ENCODE measurements at places on chromosomes 2 and 18. TPM values are rescaled to one million over a fixed set of nuclear protein-coding genes. Genes with fewer than 3 reads are reported as not detected.

DNA sequence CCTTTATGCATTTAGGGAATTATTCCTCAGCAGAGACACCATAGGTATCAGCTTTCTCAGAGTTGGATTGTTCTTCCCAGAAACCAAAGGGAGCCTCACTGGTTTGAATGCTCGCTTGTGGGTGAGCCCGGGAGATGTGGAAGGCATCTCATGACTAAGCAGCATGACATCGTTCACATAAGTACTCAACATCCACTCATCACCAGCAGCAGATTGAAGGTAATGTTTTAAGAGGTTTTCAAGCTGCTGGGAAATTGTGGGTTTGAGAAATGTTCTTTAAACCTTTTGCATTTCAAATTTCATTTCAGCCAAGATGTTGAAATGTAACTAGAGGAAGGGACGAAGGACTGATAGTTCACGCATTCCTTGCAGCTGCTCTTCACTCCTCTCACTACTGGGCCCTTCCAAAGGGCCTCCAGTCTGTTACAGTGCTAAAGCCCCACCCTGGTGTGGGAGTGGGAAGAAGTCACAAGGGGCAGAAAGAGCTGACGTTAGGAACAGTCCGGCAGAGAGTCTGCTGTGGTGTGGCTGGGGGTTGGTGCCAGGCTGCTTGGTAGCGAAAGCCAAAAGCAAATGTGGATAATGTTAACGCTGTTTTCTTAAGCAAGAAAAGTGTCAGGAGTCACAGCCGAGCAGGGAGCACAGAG, 324.5 kb upstream of the EPHA4 start:
- no peak for DNase-seq

DNA sequence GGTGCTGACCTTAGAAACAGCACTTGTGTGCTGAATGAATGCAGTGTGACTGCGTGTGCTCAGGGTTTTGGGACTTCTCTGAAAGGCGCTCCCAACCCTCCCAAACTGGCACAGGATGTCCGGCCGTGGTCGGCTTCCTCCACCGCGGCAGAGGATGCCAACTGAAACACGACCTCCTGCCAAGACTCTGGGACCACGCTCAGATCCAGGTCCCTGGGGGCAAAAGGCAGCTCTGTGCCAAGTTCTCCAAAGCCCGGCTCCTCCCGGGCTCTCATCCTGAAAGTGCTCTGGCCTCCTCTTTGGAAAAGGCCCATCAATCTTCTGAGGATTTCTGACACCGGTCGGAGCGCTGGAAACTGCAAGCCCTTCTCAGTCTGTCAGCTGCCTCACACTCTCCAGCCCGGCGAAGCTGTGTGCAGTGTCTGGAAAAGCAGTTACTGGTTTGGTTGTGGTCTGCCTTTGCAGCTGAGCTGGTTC, 32.3 kb upstream of the ZBTB7C start:
- no peak for DNase-seq

DNA sequence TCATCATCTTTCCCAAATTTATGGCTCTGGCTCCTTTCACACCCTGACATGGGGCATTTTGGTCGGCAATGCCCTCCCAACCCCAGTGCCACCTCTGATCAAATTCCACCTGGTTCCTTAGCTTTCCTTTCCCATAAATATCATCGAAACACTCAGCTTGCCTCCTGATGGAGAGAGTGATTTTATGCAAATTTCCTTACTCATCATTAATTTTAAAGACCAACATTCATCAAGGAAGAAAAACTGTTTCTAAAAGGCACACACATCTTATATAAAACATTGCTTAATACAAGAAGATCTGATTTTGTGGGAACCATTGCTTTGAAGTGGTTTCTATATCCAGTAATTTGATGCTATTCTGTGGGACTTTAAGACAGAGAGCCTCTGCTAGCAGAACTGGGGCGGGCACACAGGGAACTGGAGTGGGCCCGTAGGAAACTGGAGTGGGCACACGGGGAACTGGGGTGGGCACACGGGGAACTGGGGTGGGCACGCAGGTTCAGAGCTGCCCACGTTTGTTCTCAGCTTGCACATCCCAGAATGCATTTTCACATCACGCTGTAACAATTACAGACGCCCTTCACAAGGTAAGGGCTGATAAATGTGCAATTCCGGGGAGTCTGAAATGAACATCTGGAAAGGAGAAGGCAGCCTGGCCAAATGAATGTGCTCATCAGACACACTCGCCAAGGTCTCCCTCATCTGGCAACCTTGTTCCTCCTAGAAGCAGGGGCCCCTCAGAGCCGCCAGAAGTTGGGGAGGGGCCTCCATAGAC, 174.2 kb downstream of the RTP5 start:
- DNase-seq: no peak

GRCh38 chr2:55759271-55759921, 65.8 kb upstream of the PNPT1 start:
- DNase-seq: no peak

GRCh38 chr18:54883816-54884604, 55.7 kb downstream of the RAB27B start:
- no peak for DNase-seq

GAREM1 gene
- total RNA-seq: 12.2 TPM

DHRS9 gene
- total RNA-seq: 6.7 TPM

DNA sequence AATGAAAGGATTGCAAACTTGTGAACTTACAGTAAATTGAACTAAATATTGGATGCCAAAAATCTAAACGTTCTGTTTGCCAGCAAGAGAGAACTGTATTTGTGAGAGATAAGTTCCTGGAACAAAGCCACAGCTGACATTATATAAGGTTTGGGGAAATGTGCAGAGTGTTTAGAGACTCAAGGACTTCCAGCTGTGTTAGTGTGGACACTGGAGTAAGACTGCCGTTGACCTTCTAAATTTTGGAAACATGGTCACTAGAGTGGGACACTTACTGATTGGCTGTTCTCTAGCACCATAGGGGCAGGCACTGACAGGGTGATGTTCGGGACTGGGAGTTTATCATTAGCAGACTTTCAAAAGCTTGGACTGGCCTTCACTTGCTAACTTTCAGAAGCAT, 40.5 kb downstream of the SCN9A start:
- DNase-seq: no peak

GRCh38 chr2:99079226-99079625, 62.3 kb upstream of the C2orf15 start:
- DNase-seq: no peak

DNA sequence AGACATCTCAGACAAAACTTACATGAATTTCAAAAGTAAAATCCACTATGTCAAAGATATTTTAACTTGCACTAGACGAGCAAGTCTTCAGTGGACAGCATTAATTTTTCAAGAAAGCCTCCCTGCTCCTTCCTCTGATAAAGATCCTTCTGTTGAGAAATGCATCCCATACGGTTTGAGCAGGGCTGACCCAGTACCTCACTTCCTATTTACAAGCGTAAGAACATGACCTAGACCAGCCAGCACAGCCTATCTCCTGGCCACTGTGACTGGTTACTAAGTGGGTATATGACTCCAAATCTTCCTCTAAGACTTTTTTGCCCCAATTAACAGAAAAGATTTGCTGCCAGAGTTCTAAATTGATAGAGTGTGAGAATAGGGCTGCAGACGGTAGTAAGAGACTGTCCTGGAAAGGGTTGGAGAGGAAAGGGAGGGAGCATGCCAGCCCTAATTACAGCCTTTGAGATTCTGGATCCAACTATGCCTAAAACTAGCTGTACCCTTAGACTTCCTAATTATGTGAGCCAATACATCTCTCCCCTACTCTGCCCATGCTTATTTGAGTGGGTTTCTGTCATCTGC, 108.4 kb downstream of the PRELID3A start:
- DNase-seq: no peak

- DNase-seq: no peak
These were observed 1.5 kb upstream of the AAK1 start for GRCh38 chr2:69645031-69645431.

GRCh38 chr2:211766689-211767088, 771.9 kb downstream of the ERBB4 start:
- DNase-seq: no peak

PROKR1 gene
- total RNA-seq: 1.7 TPM

SLC30A3 gene
- total RNA-seq: not detected

COL3A1 gene
- 237 TPM for total RNA-seq

- no peak for DNase-seq
These were observed 1.1 kb upstream of the MBOAT2 start for GRCh38 chr2:9004338-9005204.

RAB1A gene
- 106 TPM for total RNA-seq

GRCh38 chr2:237691908-237692600, 64.7 kb downstream of the LRRFIP1 start:
- peak; percentile 87 for DNase-seq

DNA sequence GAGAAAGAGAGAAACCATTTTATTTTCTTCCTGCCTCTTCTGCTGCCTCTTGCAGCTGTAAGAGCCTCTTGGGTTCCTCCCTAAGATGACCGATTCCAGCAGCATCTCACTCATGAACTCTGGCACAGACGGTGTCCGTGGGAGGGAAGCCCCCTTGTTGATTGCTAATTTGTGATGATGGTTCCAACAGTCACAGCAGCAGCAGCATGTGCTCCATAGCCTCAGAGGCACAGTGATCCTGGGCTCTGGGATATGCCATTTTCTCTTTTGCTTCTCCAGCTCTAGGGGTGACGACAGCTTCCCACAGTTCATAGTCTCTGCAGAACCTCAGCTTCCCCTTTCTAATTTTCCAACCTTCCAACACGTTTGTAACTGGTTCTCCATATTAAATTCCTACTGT, 324.2 kb upstream of the HS6ST1 start:
- DNase-seq: no peak

DNA sequence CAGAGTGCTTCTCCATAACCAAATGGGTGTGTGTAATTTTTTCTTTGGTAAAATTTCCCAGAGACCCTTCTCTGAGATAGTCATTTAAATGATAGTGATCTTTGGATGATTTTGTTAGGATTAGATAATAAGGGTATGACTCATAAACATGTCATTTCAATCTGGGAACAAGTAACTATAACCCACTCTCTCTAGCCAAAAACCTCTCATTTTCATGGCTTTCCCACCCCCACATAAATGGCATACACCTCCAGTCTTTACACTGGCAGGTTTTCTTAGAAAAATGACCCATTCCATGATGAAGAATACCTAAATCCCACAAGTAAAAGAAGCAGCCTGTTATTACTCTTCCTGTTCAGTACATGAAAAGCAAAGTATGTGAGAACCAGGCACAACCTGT, 572.0 kb upstream of the ZEB2 start:
- no peak for DNase-seq

GRCh38 chr2:2875831-2876230, 501.8 kb downstream of the EIPR1 start:
- no peak for DNase-seq

DNA sequence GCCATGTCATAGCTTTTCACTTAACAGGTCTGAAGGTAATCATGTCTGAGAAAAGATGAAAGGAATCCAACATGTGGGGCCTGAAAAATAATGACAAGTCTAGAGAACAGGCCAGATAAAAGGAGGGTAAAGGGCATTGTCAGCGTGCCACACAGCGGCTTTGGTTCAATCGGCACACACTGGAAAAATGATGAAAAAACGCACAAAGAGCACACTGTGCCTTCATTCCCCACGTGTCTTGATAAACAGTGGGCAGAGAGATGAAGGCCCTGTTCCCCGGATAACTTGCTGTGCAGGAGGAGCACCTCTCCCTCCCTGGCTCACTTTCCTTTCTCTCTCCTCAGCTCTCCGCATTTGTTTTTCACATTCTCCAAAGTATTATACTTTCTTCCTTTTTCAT, 766.3 kb downstream of the TDRD15 start:
- DNase-seq: no peak

- DNase-seq: no peak
These were observed 17.6 kb downstream of the PMAIP1 start for GRCh38 chr18:59917422-59917821.

DUSP19 gene
- 2.8 TPM for total RNA-seq

DNA sequence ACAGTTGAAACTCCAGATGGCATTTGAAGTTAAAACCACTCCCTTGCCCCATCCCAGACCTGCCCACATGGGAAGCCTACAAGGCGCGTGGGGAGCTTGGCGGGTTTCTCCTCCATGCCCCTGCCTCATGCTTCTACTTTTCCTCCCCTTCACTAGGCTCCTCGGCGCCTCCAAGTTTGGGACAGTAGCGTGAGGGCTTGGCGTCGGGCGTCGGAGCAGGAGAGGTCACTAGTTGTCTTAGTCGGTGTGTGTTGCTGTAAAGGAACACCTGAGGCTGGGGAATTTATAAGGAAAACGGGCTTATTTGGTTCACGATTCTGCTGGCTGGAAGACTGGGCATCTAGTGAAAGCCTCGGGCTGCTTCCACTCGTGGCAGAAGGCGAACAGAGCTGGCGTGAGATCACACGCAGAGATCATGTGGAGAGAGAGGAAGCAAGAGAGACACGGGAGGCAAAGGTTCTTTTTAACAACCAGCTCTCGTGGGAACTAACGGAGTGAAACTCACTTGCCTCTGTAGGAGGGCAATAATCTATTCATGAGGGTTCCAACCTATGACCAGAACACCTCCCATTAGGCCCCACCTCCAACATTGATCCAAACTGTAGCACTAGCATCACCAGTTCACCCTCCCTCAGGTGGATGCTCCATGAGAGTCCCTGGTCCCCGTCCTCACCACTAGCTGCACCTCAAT, 25.3 kb downstream of the ITM2C start:
- DNase-seq: no peak

LIMS4 gene
- 5.0 TPM for total RNA-seq

MLPH gene
- total RNA-seq: 5.9 TPM

GRCh38 chr18:56723068-56723467, 71.9 kb downstream of the WDR7 start:
- DNase-seq: no peak

TSPYL6 gene
- total RNA-seq: not detected

- DNase-seq: no peak
These were observed 45.6 kb downstream of the MEX3C start for GRCh38 chr18:51151568-51152511.

GRCh38 chr18:79485788-79486355, 90.1 kb downstream of the NFATC1 start:
- DNase-seq: no peak

TRAK2 gene
- total RNA-seq: 41.7 TPM

ANXA4 gene
- total RNA-seq: 52.3 TPM

FIGN gene
- 9.4 TPM for total RNA-seq

GRCh38 chr2:45734952-45735351, 83.5 kb downstream of the PRKCE start:
- no peak for DNase-seq

DNA sequence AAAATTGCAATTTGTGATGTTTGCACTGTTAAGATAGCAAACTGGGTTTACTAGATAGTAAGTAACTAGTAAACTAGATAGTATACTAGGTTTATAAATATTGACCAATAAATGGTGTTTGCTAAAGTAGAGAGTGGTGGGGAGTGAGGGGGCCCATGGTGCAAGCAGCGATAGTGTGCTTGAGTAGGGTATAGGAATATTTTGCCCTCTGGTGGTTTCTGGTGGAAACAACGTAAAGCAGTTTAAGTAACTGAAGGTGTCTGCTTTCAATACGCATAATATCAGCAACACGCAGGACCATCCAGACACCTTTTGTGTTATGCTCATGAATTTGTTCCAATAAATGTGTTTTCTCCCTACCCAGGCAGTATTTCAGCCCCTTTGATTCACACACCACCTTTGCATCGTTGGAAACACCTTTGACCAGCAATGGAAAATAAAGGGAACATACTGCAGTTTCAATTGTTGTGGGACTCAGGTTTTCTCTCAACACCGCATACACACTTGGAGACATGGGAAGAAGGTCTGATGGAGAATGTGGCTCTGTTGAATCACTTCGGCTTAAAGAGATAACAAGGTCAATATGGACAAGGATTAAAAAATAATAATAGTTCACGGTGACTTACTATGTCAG, 16.7 kb upstream of the STAT1 start:
- DNase-seq: no peak

- no peak for DNase-seq
These were observed 7.3 kb downstream of the IL1A start for GRCh38 chr2:112777036-112777435.

All from omental fat pad (tissue), 4 donors.